EH (cell line): ENCODE measurements at places on chromosomes 5 and 9.

DNA sequence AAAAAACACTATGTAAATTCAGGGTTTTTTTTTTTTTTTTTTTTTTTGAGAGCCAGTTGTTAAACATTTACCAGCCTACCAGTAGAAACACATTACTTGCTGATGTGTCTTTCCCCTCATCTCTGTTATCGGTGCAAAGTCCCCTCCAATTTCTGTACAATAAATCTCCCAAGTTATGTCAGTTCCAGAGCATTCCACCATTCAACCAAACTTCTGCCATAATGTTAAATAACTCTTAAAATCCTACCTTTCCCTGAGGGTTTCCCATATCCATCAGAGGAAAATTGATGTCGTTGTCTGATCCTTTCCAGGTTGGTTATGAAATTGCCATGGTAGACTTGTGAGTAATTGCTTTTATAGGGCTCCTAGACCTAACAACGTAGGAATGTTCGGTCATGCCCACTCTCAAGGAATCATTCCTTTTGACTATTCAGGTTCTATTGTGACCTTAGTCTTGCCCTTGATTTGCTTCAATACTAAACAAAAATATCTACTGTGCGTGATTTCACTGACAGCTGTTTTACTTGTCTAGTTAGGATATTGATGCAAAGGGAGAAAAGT is 5.6 kb upstream of the PPP2R2B start:
- DNase-seq = no peak

DNA sequence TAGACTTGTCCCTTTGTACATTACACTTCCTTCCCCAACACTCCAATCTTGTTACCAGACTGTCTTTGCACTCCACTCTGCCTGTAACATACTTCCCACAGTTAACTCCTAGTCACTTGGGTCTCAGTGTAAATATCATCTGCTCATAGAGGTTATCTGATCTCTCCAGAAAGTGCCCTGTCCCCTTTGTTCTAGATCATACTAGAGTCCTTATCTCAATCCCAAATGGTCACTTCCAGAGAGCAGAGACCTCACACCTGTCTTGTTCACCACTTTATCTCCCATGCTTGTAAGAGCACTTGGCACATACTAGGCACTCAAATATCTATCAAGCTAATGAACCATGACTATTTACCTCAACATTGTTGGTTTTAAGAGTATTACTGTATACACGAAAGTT is 30.4 kb downstream of the SETX start:
- no peak for DNase-seq

- DNase-seq = peak; percentile 6
Measured at GRCh38 chr9:123642291-123643278, 286.6 kb downstream of the CRB2 start.

GRCh38 chr9:124693403-124693802 is 77.7 kb downstream of the NR6A1 start:
- no peak for DNase-seq

GRCh38 chr9:131627648-131628458 is 82.5 kb downstream of the PRRT1B start:
- DNase-seq = peak; percentile 56

GRCh38 chr5:139635606-139636206 is 12.4 kb upstream of the CXXC5 start:
- peak; percentile 97 for DNase-seq

DNA sequence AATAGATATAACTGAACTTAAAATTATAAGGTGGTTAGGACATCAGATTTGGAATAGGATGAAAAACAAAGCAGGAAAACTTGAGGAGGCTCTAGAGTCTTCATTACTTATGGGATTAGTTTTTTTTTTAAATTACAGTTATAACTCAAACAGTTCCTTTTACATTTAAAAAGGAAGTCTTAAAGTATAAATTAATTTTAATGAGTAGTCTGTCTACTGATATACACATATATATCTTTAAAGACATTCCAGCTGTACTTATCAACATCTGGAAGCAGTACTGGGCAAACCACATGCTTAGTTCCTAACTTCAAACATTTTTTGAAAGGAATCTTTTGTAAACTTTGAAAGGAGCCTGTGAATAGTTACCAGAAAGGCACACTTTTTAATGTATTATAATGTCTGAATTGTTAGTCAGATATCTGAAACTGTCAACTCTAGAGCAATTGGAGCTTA is 6.0 kb downstream of the ACTBL2 start:
- no peak for DNase-seq

DNA sequence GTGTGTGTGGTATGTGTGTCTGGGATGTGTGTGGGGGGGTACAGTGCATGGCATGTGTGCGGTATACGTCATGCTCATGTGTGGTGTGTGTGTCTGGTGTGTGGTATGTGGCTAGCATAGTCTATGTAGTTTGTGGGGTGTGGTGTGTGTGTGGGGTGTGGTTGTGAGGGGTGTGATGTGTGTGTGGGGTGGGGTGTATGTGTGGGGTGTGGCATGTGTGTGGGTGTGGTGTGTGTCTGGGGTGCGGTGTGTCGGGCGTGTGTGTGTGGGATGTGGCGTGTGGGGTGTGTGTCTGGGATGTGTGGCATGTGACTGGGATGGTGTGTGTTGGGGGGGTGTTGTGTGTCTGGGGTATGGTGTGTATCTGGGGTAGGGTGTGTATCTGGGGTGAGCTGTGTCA is 52.3 kb downstream of the SECISBP2 start:
- DNase-seq = no peak

- no peak for DNase-seq
Measured at GRCh38 chr5:8895062-8895461, 650.8 kb downstream of the SEMA5A start.

DNA sequence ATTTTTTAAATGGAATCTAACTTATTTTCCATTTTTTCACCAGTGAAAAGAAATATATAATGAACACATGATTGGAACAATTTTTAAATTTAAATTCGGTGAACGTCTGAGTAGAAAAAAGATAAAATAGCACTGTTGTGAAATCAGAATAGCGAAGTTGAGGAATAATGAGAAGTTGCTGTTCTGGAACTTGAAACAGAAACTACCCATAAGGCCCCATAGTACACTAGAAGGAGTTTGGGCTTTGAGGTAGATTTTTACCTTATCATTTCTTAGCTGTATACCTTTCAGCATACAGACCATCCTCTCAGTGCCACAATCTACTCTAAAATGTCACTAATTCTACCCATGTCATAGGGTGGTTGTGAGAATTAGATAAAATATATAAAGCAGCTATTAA is 35.1 kb downstream of the TDRD7 start:
- no peak for DNase-seq

DNA sequence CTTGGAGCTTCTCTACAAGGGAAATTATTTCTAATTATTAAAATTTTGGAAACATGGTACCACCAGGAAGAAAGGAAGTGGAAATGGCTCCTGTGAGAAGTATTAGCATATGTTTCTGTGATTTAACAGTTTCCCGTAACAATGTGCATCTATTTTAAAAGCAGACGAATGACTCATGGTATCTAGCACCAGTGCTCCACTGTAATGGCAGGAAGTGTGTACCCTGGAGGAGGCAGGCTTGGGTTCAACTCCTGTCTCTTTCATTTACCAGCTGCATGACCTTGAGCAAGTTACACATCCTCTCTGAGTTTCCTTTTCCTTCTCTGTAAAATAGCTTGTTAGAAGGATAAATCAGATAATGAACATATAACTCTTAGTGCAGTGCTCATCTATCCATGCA is 41.0 kb upstream of the ANGPTL2 start:
- DNase-seq = peak; percentile 92

DNA sequence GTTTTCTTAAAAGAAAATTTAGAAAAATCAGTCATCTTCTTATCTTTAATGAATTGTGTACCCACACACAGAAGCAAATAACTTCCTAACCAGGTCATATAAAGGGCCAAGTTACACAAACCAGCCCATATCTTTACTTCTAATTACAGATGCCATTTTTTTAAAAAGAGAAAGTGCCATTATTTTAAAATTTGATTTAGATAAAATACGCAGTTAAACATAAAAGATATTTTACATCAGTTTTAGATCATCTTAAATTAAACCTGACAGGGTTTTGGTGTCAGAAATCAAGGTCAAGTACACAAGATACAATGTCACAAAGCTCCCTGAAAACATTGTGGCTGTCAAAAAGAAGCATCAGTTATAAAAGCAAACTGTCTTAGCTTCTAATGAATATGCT is 129.4 kb downstream of the GNA14 start:
- no peak for DNase-seq

- peak; percentile 97 for DNase-seq
Measured at GRCh38 chr9:35518225-35518821, 28.4 kb downstream of the RUSC2 start.

DNA sequence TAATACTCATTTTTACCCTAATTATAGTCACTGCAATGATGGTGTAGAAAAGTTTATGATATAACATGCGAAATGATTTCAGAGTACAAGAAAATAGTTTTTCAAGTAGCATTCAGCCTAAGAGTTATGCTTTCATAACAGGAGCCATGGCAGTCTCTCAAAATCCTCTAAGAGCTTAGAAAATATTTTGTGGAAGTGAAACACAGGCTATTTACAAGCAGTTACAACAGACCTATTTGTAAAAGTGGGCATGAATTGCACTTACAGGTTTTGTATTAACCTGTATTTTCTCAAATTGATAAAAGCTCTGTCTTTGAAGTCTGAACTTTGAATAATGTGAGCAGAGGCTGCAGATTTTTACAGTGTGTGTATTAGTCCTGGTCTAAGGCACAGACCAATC is 523.3 kb downstream of the LRRC70 start:
- DNase-seq = no peak
